IMR-90 (cell line): ENCODE measurements at places on chromosomes 6 and 20.

GRCh38 chr6:16828058-16828457 lies 66.8 kb upstream of the ATXN1 start:
- no peak for DNase-seq

GRCh38 chr20:10557685-10558084 lies 116.1 kb downstream of the JAG1 start:
- DNase-seq = no peak

DNA sequence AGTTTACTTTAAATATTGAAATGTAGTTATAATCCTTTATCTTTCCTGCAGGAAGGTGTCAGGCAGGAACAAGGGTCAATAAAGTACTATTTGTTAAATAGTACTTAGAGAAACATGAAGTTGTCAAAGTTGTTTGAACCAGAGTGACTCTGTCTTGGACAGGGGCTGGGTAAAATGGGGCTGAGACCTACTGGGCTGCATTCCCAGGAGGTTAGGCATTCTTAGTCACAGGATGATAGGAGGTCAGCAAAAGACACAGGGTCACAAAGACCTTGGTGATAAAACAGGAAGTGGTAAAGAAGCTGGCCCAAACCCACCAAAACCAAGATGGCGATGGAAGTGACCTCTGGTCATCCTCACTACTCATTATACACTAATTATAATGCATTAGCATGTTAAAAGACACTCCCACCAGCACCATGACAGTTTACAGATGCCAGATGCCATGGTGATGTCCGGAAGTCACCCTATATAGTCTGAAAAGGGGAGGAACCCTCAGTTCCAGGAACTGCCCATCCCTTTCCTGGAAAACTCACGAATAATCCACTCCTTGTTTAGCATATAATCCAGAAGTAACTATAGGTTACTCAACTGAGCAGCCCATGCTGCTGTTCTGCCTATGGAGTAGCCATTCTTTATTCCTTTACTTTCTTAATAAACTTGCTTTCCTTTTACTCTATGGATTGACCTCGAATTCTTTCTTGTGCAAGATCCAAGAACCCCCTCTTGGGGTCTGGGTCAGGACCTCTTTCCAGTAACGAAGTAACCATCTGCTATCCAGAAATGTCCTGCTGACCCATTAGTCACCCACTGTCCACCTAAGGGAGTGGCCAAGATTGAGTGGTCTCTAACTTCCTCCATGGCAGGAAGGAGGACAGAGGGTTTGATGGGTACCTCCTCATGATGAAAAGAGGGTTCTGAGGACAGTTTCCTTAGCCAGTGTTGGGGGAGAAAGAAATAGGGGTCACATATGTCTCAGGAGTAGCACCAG lies 19.6 kb downstream of the SLC22A2 start:
- no peak for DNase-seq

DNA sequence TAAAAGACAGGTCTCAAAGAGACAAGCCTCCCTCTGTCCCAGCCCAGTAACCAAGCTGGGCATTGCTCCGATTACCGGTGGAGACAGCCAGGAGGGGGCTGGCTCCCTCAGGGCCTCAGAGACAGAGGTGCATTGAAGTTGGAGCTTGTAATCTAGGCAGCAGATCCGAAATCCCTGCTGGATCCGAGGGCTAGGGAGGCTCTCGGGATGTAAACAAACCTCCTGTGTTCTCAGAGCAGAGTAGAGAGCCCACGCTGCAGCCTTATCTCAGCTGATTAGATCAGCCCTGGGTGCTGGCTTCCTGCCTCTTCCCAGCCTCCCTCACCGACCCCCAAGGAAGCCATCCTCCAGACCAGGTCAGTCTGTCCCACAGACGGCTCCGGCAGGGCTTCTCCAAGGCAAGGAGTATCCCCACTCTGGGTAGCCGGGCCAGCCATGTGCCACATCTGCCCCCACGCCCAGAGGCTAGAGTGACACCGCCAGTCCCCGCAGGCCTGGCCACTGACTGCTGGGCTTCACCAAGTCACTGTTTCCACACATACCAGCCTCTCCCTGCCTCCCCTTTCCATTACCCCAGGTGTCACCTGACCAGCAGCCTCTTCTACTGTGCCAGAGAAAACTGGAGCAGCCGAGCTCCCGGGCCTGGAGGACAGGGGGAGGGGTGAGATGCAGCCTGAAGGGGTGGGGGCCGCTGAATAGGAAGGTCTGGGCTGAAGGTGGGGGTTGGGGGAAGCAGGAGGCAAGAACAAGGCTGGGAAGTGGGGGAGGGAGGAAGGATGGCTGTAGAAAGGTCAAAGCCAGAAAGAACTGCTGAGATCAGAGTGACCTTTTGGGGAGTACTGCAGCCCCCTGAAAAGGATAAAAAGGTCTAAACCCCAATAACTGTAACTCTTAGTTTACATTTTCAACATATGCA lies 6.0 kb downstream of the SDC4 start:
- peak; percentile 74 for DNase-seq

- no peak for DNase-seq
These were observed 38.8 kb downstream of the C6orf52 start for GRCh38 chr6:10655508-10656055.
